Stomach (tissue), 19 donors: ENCODE measurements at places on chromosomes 13 and 19.

GRCh38 chr19:16327169-16327475 lies 2.5 kb downstream of the KLF2 start:
- no peak for DNase-seq

- DNase-seq = no peak
Observed at GRCh38 chr19:21585281-21585890, 80.0 kb downstream of the ZNF429 start.

GRCh38 chr13:36818804-36819738 lies at the start of gene RFXAP:
Gene RFXAP, plus strand, starts transcription at chr13:36819222. Its CDS starts 136 bp downstream, at chr13:36819358.
- peak; percentile 93 for DNase-seq

DNA sequence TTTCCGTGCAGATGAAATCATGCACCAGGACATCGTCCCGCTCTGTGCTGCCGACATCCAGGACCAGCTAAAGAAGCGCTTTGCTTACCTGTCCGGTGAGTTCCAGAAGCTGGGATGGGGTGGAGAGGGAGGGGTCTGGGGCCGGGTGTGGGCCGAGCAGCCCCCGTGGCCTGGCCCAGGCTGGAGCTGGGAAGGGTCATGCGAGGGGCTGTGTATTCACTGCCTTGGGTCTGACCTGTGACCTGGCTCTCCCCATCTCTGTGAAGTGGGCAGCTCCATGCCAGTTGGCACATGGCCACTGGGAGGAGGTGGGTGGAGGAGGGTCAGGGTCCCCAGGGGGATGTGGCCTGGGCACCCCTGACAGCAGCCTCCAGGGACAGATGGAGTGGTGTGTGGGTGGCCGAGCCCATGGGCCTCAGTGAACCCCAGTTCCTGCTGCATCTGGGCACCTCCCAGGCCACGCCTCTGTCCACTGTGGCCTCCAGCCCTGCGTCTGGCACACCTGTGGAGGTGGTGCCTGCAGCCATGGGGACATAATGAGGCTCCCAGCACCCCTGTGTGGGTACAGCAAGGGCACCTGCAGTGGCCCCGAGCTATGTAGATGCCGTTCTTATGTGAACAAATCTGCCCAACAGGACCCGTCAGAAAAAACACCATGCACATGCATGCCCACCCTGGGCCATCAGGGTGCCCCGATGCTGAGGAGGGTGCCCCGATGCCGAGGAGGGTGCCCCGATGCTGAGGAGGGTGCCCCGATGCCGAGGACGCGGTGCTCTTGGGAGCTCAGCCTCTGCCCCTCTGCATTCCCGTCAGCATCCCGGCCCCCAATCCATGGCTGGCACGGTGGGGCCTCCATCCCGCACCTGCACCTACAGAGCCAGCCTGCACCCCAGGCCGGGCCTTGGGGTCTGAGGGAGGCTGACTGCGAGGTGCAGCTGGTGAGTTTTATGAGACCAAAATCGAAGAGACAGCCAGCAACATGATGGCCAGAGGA lies 46.0 kb downstream of the MCF2L start:
- no peak for DNase-seq
